ENCODE measurements at places on chromosomes 12 and 14. TPM values are rescaled to one million over a fixed set of nuclear protein-coding genes. Genes with fewer than 3 reads are reported as not detected.

GRCh38 chr14:106395456-106396050 lies 869.2 kb downstream of the TMEM121 start:
- no peak for DNase-seq

DNA sequence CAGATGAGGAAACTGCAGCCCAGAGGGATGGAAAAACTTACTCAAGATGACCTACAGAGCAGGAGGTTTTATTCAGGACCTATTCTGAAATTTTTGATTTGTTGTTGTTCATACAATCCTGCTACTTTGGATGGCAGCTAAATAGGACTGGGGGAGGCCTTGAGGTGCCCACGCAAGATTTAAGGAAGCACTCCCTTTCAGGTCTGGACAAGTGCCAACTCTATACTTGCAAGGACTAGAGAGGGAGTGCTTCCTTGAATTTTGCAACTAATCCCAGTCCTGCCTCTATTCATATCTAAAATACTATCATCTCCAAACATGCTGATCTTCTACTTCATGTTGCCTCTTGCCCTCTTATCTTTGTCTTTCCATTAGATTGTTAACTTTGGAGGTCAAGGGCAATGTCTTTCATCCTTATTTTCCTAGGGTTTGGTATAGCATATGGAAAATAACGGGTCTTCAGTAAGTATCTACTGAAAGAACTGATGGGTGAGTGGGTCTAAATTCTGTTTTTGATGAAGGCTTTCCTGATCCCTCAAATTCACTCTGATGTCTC lies 28.6 kb upstream of the PPM1H start:
- DNase-seq: no peak

- DNase-seq: no peak
These were observed 82.3 kb upstream of the CDKN3 start for GRCh38 chr14:54314365-54315104.

DNA sequence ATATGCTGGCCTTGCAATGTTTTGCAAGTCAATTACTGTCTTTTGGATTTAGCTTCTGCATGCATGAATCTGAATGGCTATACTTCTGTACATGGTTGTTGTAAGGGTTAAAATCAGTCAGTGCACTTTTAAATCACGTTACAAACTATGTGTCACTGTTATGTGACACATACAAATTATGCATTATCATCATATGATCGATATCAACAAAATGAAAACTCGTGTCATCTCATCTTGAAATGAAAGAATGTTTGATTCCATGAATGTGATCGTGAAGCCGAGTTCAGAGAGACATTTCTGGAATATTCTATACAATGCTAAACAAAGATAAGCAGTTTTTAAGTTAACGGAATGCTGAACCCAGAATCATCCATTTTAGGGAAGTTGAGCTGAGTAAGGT lies 116.5 kb downstream of the HMGA2 start:
- no peak for DNase-seq

GRCh38 chr14:98175436-98175835 lies 1096.6 kb downstream of the BCL11B start:
- DNase-seq: no peak

- DNase-seq: no peak
These were observed 561.2 kb upstream of the SEL1L start for GRCh38 chr14:82094829-82095345.

Gene PROX2
- not detected for total RNA-seq

Gene OAS1
- not detected for total RNA-seq

Gene NPAS3
- 2.4 TPM for total RNA-seq

Gene C14orf180
- not detected for total RNA-seq

Gene SOX5
- total RNA-seq: 5.4 TPM
